ENCODE measurements at places on chromosomes 7 and 10. TPM values are rescaled to one million over a fixed set of nuclear protein-coding genes. Genes with fewer than 3 reads are reported as not detected.

The FOXI2 gene
- polyA plus RNA-seq, result 0.08 TPM

The C10orf143 gene
- polyA plus RNA-seq, result 9.0 TPM

The CAV1 gene
- polyA plus RNA-seq, result 121 TPM

The NPSR1 gene
- not detected for polyA plus RNA-seq

The EBLN1 gene
- not detected for polyA plus RNA-seq

The TFPI2 gene
- polyA plus RNA-seq, result 8.5 TPM

The CCDC126 gene
- 4.1 TPM for polyA plus RNA-seq

DNA sequence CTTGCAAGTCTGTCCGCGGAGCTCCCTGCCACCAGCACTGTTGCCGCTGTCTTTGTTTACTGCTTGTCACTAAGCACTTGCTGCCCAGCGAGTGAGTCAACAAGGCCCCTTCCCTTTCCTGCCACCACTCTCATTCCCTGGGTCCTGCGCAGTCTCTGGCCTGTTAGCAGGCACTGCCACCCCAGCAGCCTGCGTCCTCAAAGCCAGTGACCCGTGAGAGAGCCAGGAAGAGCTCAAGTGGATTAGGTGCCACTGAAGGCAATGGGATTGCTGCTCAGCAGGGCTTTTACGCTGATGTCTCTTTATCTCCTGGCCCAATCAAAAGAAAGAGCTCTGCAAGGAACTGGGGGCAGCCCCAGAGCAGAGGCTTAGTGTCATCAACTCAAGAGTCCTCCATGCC, at the start of gene FRMPD2:
FRMPD2 (minus strand) TSS at position 61 of the 400 bp plus-strand sequence. CDS start 129 bp downstream, outside the sequence.
- no peaks in the 10 kb centered on the region for H3K4me1 ChIP-seq
- H3K36me3 ChIP-seq, result no peaks in the 10 kb centered on the region
- H3K27ac ChIP-seq, result no peak within 1 kb of the TSS

DNA sequence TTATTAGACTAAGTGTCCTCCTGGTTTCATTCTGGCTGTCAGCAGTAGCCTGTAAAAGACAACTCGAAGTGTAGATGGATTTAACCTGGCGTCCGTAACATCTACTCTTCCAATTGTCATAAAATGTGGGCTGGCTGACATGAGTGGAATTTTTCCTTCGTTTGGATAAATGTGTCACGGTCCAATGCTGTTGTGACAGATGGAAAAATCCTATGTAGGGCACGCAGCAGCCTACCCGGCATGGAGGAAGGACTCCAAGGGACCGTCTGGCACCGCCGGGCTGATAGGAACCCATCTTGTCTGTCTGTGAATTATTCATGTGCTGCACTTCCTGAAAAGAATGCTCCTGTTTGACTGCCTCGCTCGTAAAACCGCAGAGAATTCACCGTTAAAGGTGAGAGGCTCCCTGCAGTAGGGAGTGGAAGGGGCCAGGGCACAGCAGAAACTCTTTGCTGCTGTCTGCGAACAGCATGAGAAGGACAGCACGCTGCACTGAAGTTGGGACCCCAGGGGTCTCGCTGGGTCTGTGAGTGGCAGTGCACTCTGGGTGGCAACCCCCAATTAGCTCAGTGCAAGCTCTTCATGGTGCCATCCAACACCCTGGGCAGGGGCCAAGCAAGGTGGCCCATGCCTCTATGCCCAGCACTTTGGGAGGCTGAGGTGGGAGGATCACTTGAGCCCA, 1.6 kb upstream of the ORAI2 start:
- H3K4me3 ChIP-seq, result no peak overlapping the region
- H3K4me1 ChIP-seq, result peaks cover 14% of the 10 kb centered on the region
- DNase-seq, result peak; percentile 9
- H3K27ac ChIP-seq, result no peak overlapping the region

DNA sequence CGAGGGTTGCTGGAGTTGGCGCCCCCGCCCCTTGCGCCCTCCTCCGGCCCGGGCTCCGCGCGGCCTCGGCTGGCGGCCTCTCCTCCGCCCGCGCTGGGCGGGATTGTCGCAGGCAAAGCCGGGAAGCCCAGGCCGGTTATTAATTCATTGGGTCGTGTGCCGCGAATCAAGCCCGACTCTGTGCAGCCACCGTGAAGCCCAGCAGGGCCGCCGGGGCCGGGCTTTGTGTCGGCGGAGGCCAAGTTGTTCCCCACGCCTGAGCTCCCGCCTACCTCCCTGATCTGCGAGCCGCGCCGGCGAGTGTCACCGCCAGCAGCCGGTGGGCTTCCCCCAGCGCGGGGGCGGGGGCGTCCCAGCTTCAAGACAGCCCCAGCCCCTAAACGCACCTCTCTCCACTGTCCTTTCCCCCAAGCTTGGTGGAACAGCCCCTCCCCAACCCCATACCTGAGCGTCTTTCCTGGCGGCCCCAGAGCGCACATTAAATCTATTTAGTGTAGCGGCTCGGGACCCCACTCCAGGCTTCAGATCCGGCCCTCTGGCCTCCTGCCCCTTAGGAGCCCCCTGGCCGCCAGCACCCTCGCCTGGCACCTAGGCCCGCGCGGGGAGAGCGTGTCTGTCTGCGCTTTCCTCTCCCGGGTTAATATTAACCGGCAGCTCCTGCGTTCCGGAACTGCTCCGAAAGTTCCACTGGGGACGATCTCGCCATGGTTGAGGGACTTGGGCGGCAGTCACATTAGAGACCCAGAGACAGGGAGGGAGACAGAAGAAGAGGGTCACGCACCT, 3.5 kb downstream of the SHH start:
- DNase-seq, result peak; percentile 19
- H3K27ac ChIP-seq, result no peak overlapping the region
- peaks cover 4% of the 10 kb centered on the region for H3K4me1 ChIP-seq
- H3K27me3 ChIP-seq, result peaks cover 54% of the 10 kb centered on the region
- H3K4me3 ChIP-seq, result peak overlapping the region; percentile 37

DNA sequence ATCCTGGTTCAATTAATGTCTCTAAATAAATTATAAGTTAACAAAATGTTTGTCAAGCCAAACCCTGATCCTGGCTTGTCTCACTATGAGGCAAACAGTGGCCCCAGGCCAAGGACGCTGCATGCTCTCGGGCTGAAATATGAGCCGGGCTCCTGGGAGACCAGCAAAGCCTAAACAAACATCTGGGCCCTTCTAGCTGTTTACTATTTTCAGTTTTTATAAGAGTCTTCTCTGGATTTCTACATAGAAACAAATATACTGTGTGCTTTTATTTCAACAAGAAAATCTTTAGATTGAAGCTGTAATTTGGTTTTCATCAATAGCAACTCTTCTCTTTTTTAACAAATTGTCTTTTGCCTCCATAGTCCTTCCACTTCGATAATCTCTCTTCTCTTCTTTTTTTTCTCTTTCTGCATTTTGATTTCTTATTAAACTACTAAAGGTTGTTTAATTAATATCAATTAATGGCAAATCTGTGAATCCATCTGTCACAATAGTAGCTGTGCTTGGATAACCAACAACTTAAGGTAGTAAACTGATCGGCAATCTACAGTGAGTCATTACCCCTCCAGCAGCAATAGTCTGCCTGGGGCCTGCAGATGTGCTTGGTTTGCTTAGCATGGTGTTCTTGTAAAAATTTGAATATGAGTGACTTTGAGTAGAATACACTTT, 83.3 kb upstream of the DNAJC1 start:
- H3K4me1 ChIP-seq, result peaks cover 7% of the 10 kb centered on the region
- no peak overlapping the region for H3K27ac ChIP-seq
- DNase-seq, result peak; percentile 98
- no peaks in the 10 kb centered on the region for H3K36me3 ChIP-seq

DNA sequence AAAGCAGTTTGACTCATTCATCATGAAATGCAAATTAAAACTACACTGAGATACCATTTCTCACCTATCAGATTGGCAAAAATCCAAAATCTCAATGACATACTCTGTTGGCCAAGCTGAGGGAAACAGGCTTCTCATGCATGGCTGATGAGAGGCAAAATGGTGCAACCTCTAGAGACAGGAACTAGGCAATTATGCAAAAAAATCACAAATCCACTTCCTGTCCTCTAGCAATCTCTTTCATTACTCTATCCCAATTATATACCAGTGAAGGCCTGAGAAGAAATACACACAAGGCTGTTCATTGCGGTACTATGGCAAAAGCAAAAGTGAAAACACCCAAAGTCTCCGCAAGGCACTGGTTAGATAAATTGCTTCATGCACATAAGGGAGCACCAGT, 25.9 kb upstream of the PTPRN2 start:
- H3K36me3 ChIP-seq, result no peaks in the 10 kb centered on the region
- H3K27ac ChIP-seq, result no peak overlapping the region
- no peak overlapping the region for H3K4me3 ChIP-seq
- no peaks in the 10 kb centered on the region for H3K27me3 ChIP-seq
- DNase-seq, result no peak

DNA sequence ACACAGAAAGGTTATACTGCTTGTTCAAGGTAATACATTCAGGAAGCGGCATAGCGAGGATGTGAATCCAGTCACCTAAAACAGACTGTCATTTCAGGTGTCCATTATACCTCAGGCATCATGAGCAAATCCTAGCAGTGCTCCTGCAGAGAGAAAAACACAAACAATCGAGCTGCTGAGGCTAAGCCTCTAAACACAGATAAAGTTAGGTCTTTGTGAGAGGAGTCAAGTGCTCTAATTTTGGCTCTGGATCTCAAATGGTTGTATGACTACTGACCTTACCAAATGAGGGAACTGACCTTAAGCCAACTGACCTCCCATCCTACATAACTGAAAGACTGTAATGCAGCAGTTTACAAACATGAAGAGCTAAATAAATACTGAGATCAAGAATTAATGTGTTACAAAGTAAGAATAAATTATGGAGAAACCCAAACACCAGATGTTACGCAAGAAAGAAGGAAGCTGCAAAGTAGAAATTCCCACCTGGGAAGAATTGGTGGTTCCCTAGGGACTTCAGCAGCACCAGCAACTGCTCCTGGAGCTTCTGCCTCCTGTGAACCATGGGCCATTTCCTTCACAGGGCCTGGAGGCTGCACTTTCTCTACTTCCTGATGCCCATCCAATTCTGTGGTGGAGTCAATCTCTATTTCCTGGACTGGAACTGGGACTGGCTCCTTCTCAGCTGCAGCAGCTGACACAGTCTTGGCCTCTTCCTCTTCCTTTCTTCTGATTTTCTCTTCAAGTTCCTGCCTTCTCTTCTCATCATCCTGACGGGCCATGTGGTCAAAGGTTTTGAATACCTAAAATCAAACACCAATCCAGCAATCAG, 5.8 kb downstream of the NUDCD3 start:
- H3K4me1 ChIP-seq, result peaks cover 24% of the 10 kb centered on the region
- no peak for DNase-seq
- no peaks in the 10 kb centered on the region for H3K27me3 ChIP-seq
- peaks cover 41% of the 10 kb centered on the region for H3K36me3 ChIP-seq
- H3K4me3 ChIP-seq, result no peak overlapping the region

DNA sequence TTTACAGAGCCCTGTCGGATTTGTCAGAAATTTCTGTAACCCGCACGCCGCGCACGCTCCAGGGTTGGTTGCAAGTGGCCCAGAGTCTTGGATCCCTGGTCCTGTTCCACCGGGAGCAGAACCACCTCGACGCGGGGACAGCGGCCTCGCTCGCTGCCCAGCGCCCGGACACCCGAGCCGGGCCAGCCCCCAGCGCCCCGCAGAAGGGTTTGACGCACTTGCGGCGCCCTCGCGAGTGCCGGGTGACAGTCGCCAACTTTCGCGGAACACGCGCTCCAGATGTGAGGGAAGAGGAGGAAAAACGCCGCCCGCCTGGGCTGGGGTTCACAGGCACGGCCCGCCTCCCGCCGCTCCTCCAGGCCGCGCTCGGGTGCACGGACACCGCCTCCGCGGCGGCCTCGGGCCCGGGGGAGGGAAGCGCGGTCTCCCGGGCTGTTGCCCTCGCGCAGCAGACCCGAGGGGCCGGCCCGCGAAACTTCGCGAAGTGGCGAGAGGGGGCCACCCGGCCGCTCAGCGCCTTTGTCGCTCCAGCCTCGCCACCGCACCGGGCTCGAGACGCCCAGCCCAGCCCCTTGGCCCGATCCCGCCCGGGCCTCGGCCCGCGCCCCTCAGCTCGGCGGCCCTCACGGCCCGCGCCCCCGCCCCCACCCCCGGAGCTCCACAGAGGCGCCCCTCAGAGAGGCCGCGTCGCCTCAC, 514 bp downstream of the RNF216 start:
- DNase-seq, result peak; percentile 62
- H3K4me3 ChIP-seq, result peak overlapping the region; percentile 53
- H3K4me1 ChIP-seq, result no peaks in the 10 kb centered on the region
- H3K27me3 ChIP-seq, result no peaks in the 10 kb centered on the region

DNA sequence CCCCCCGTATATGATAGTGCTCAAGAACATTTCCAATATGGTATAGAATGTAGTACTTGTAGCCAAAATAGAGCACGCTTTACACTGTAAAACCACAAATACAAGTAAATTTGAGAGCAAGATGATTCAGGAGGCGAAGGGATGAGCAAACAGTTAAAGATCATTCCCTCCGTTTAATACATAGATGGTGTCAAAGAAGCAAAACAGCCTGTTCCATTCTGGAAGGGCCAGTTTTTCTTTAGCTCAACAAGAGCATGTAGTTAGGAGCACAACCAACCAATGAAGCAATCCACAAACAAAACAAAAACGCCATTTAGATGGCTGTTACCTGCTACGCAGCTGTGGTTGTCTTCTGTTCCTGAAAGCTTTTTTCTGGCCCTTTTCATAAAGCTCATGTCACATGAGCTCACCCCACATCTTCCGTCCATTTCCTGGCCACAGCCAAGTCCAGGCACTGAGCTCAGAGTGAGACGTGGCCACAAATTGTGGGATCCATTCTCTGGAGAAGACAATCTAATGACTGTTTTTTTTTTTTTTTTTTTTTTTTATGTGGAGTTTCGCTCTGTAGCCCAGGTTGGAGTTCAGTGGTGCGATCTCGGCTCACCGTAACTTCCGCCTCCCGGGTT, 185.6 kb downstream of the FANK1 start:
- no peak overlapping the region for H3K27ac ChIP-seq
- H3K4me1 ChIP-seq, result peaks cover 23% of the 10 kb centered on the region
- no peak overlapping the region for H3K4me3 ChIP-seq

DNA sequence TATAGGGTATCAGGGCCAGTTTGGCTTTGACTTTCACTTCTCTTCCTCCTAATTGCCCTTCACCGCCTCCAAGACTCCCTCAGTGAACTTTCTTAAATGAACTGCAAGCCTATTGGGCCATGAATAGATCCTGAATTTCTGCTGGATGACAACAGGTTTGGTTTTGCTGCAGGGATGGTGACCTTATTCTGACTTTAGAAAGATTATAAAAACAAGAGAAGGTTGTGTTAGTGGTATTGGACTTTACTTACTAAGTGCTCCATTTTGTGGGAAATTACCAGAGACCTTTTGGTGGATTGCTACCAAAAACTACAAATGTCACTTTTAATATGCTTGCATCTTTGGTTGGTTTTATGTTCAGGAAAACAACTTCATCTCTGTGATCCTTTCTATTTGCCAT, 11.5 kb upstream of the LIPA start:
- no peaks in the 10 kb centered on the region for H3K27me3 ChIP-seq
- no peak overlapping the region for H3K4me3 ChIP-seq
- no peaks in the 10 kb centered on the region for H3K36me3 ChIP-seq
- peaks cover 3% of the 10 kb centered on the region for H3K4me1 ChIP-seq
- no peak for DNase-seq

- H3K27ac ChIP-seq, result no peak overlapping the region
- H3K4me1 ChIP-seq, result no peaks in the 10 kb centered on the region
- no peak overlapping the region for H3K4me3 ChIP-seq
- no peaks in the 10 kb centered on the region for H3K27me3 ChIP-seq
These were observed 50.4 kb downstream of the NAMPT start for GRCh38 chr7:106234425-106234824.

- H3K36me3 ChIP-seq, result no peaks in the 10 kb centered on the region
- H3K27me3 ChIP-seq, result no peaks in the 10 kb centered on the region
- DNase-seq, result peak; percentile 41
These were observed 920.1 kb upstream of the LRRN3 start for GRCh38 chr7:110170841-110171240.

Measured in lung (tissue), 17 donors.